ENCODE measurements at places on chromosomes 5 and 9.

GRCh38 chr9:121886759-121887485 lies 206.2 kb downstream of the TTLL11 start:
- no peak for DNase-seq

DNA sequence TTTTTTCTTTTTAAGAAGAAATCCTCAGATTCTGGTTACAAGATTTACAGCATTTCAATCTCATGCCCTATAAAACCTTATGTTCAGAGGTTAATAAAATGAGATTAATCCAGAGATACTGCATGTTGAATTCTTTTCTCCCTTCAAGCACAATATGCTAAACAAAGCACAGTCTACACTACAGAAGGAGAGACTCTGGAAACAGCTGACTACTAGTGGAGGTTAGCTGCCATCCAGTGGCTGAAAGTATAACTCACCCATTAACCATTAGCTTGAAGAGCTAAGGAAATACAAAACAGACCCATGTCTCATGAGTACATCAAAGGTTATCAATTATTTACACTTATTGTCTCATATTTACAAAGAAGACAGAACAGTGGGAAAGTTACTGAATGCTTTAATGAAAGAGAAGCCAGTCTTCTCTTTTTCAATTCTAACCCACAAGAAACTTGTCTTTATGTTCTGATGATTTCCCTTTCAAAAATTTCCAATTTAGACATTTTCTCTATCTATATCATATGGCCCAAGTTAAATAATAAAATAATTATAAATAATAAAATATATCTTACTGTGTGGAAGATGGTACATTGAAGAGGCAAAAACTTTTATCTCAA lies 12.7 kb upstream of the DNAH5 start:
- no peak for DNase-seq

DNA sequence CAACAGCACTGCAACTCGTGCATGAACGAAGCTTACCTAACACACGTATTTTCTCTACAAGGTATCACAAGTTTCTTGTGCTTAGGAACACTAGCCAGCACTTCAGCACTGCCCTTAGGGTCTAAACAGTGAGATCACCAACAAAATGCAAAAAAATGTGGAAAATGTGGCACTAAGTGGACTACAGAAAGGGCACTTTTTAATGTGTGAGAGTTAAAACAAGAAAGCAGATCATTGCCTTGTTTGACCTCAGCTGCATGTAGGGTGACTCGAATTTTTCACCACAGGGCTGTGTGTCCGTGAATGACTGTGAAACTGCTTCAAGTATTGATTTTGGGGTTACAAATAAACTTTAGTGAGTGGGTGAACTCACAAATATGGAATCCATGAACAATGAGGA lies 90.5 kb downstream of the MARCHF3 start:
- no peak for DNase-seq

- no peak for DNase-seq
Measured at GRCh38 chr5:61866930-61867329, 439.1 kb upstream of the KIF2A start.

DNA sequence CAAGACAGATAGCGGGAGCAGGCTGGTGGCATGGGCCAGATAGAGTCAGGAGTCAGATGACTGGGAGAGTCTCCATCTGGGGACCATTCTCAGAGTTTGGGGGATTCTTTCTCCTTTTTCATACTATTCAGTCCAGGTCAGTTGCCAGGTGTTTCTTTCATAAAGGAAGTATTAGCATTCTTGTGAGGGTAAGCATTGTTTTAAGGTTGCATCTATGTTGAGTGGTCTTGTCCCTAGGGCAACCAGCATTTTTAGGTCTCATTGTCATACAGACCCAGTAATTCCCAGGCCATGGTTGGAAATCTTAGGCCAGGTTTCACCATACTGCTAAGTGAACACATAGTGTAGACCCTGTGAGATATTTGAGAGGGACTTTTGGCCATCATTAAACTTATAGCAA lies 122.3 kb upstream of the POC5 start:
- DNase-seq = no peak

DNA sequence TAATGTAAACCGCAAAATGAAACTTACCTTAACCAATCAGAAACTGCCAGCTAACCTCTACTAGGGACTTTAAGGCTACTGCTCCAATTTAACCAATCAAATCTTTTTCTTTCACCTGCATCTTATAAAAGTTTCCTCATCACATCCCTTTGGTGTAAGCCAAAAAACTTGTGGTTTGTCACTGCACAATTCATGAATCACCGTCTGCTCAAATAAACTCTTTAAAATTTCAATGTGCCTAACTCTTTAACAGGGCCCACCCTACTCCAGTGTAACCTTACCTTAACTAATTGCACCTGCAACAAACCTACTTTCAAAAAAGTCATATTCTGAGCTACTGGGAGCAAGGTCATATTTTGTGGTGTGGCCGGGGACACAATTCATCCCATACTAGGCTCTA lies 172.2 kb upstream of the GRAMD2B start:
- no peak for DNase-seq

DNA sequence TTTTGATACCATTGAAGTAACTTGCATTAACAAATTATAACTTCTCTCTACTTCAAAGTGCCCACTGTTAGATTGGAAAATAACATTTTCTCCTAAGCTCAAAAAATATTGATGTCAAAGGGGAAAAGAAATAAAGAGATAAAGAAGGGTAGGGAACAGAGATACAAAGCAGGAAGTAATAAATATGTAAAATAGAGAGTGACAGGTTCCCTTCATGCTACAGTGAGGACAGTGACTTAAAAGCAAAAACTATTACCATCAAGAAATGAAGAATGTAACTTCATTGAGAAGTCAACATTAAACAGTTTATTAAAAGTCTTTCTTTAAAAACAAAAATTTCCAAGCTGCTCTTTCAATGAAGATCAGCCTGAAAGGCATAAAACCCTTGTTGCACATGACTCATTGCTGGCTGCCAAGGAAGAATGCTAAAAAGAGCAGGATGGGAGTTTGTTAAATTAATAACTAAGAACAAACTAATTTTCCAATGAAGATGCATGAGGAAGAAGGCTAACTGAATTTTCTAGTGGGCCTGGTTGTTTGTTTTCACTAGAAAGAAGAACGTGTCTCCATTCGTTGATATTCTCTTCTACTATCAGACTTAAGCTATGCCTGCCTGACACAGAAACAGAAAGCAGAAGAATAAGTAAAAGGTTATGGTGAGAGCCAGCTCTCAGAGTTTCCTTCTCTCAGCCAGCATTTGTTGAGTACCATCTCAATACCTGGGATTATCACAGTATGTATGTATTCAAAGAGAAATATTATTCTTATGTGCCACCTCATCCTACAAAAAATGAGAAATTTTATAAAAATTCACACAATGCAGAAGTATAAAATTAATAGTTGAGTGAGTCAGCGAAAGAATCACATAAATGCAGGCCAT lies 197.8 kb upstream of the NREP start:
- DNase-seq = no peak

DNA sequence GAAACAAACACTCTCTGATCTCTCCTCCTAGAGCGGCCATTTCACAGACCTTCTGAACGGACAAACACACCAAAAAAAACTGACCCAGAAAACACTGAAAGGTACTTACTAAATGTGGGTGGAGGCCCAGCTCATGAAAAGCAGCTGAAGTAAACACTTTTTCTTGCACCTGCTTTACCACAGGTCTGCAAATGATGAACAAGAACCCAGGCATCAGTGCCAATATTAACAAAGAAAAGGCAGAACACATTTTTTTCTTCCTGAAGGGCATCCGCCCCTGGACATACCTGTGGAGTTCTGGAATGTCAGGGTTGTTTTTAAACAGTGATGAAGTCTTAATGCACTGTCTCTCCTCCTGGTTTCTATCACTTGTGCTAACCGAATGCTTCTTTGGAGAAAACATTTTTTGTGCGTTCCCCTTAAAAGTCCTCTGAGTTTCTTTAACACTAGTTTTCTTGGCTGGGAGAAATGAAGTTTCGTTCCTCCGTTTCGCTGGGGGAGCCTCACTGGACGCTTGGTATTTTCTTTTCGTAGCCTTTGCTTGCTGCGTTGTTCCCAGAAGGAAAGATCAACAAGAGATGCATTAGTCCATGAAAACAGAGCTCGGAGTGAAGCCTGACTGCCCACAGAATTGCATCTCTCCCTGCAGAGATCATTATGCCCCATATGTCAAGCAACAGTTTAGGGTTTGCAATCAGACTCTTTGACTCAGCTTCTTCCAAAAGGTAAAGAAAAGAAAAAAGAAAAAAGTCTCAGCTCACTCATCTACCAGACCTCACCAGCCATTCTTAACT lies 7.4 kb downstream of the DDX31 start:
- no peak for DNase-seq

GRCh38 chr9:14981291-14981950 lies 71.2 kb upstream of the FREM1 start:
- DNase-seq = no peak

DNA sequence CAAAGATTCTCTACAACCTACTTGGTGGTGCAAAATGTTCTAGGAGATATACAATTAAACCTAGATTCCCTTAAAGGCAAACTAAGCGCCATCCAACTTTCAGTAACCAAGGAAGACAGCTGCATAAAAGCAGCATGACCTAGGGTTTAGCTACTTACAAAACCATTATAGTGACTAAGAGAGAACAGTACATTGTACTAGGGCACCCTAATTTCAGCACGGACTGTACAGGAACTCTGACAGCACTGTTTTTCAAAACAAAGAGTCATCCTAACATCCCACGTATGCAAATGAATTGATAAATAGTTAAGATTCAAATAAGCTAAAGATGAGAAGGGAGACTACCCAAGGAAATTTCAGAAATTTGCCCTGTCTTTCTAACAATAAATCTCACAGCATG lies 30.0 kb downstream of the STRBP start:
- no peak for DNase-seq

DNA sequence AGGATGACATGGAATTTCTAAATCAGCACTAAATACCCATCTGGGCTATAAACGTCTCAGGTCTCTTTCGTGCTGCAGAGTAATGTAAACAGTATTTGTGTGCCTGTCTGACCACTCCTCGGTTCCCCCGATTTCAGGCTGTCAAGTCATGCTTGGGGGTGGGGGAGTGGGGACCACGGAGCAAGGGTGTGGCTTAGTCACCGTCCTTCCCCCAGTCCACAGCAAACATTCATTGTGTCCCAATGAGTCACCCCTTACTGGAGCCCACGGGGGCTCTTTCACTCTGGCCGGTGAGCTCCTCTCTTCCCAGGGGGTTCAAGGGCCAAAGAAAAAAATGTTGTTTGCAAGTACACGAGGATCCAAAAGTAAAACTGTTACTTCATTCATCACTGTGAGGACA lies 72.4 kb upstream of the ICE1 start:
- no peak for DNase-seq

GRCh38 chr9:91421128-91421765 lies 2.4 kb downstream of the NFIL3 start:
- no peak for DNase-seq

GRCh38 chr9:84593352-84593751 lies 76.2 kb upstream of the NTRK2 start:
- DNase-seq = no peak

DNA sequence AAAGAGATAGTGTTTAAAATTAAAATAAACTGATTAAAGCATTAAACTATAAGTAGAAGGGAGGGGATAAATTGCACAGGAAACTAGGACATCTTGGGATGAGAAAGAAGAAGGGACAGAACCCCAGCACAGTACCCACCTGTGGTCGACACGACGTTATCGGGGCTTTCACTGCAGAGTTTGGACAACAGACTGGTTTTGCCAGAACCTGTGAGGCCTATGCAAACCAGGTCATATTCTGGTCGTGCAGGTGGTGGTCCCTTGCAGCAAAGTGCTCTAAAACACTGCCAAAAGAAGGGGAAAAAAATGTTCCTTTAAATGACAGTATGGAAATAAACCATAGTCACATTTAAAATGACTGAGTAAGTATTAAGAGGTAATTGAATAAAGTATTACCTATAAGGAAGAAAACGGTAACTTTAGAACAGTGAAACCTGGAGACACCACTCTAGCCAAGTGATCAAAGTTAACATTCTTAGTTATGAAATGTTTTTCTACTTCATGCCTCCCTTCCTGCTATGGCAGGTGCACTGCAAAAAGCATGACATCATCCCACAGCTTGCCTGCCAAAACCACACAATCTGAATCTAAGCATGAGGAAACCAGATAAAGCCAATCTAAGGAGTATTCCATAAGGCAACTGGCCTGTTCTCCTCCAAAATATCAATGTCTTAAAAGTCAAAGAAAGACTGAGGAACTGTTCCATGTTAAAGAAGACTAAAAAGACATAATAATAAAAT lies 138.6 kb downstream of the ARL15 start:
- no peak for DNase-seq

GRCh38 chr5:38938424-38938823 lies 92.6 kb downstream of the OSMR start:
- no peak for DNase-seq

GRCh38 chr9:1332156-1332555 lies 282.0 kb downstream of the DMRT2 start:
- DNase-seq = no peak

GRCh38 chr5:171157775-171158174 lies 151.3 kb upstream of the TLX3 start:
- DNase-seq = no peak

GRCh38 chr5:152462021-152462721 lies 57.1 kb upstream of the NMUR2 start:
- DNase-seq = no peak

GRCh38 chr5:81558188-81558587 lies 164.3 kb upstream of the ACOT12 start:
- no peak for DNase-seq

DNA sequence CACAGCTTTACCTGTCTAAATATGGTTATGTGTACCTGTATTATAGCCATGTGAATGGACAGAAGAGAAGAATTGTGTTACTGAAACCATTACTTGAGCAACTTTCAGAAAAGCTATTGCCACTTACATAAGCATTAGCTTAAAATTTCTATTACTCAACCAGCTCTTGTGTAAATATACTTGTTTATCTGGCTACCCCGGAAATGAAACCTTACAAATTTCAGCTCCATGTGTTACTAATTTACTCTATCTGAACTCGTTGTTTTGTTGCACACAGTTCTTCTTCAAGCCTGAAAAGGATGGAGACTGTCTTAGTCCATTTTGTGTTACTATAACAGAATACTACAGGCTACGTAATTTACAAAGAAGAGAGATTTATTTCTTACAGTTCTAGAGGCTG lies 22.5 kb upstream of the ADAMTSL1 start:
- DNase-seq = no peak

DNA sequence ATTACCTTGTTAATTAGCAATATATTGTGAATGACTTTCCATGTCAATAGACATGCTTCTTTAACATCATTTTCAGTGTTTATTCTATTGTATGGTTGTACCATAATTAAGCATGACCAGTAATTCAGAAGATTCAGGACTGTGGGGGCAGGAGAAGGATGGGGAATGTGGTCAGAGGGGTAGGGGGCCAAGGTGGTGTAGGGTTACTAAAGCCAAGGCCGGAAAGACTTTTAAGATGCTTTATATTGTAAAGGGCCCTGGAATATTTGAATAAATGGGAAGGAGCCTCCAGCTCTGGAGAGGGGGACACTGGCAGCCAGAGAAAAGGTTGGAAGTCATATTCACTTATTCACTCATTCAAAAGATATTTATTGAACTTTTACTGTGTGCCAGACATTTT lies 115.7 kb downstream of the FGF18 start:
- no peak for DNase-seq
